ENCODE measurements at places on chromosomes 12 and 14.

DNA sequence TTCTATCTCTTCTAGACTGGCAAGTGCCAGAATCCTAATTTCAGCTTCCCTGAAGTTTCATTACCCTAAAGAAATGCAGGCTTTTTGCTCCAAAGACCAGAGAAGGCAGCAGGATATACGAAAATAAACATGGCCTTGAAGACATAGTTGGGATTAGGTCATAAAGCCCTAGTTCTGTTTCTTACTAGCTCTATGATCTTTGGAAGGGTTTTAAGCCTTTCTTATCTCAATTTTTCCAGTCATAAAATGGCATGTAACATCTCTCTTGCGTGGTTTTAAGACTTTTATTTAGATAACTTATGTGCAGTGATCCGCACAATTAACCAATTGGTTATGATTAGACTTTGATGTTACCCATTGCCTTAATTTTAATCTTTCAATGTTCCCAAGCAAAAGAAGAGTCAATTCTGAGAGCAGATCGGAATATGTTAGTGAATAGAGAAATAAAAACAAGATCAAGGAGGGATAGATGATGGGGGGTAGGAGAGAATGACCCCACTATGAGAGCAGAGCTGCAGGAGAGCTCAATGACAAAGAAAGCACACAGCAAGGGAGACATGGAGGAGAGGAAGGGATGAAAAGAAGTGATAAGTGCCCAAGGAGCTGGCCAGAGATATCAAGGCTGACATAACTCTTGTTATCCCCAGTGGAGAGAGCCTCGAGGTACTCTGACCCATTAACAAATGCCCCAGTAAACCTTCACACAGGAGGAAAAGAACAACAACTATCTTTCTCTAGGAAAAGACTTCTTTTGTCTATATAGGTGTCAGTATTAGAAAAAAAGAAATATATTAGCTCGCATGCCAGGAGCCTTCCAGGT lies 53.0 kb upstream of the ANP32D start:
- DNase-seq = no peak

DNA sequence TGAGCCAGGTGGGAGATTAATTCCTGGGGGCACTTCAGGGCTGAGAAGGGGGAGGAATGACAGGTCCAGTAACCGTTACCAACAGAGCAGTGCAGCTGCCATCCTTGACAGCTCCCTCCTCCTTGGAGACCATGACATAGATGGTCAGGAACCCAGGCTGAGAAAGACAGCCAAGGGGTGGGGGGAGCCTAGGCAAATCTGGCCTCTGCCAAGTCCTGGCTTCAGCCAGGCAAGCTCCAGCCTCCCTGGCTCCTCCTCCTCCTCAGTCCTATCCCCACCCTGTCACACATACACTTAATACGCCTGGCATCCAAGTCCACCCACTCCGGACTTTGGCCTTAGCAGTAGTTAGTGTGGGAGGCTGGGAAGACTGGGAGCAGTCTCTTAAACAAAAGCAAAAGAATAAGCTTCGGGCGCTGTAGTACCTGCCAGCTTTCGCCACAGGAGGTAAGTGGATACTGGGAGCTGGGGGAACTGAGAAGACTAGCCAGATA lies at the start of gene RDH5:
TSS of gene RDH5 (plus strand) at position 323 of the 494 bp plus-strand sequence. CDS start 792 bp downstream, outside the sequence.
- no peak for DNase-seq

- DNase-seq = no peak
These were observed 136.6 kb downstream of the C12orf75 start for GRCh38 chr12:105466901-105467598.

- DNase-seq = no peak
These were observed 501.0 kb downstream of the RERGL start for GRCh38 chr12:17588968-17589367.

- DNase-seq = no peak
These were observed 49.3 kb downstream of the ACTN1 start for GRCh38 chr14:68929623-68930307.

DNA sequence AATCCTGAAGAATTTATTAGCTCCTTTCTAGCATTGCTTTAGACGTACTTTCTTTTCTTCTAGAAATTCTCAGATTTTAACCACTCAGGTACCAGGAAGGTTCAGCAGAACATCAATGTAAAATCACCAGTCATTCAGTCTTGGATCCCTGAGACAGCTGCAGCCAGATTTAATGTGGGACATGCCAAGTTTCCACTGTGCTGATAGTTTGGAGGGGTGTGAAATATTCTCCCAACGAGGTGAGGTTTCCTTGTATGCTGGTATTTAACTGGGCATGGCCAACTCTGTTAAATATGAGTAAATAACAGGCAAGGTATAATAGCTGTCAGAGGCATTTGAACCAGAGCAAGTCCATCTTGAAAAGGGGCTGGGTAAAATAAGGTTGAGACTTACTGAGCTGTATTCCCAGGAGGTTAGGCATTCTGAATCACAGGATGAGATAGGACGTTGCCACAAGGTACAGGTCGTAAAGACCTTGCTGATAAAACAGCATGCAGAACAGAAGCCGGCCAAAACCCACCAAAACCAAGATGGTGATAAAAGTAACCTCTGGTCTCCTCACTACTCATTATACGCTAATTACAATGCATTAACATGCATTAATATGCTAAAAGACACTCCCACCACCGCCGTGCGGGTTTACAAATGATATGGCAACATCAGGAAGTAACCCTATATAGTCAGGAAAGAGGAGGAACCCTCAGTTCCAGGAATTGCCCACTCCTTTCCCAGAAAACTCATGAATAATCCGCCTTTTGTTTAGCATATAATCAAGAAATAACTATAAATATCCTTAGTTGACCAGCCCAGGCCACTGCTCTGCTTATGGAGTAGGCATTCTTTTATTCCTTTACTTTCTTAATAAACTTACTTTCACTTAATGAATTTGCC lies 75.2 kb upstream of the RASSF8 start:
- DNase-seq = no peak

DNA sequence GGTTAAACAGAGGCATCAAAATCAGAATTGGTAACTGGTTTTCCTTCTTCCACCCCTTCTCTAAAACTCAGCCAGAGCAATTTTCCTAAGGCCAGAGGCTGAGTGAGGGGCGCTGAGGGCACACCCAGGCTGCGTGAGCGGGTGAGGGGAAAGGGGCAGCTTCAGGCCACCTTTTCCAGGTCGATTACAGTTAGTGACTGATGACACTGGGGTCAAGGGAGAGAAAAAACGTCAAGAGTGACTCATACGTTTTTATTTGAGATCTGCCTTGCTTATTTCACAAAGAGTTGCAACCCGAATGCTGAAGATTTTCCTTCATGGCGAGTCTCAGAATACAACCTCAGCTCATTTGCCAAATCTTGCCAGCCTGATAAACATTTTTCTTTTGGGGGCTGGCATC lies 46.7 kb upstream of the EVL start:
- no peak for DNase-seq

- no peak for DNase-seq
These were observed 961 bp downstream of the CMAS start for GRCh38 chr12:22046968-22047390.

DNA sequence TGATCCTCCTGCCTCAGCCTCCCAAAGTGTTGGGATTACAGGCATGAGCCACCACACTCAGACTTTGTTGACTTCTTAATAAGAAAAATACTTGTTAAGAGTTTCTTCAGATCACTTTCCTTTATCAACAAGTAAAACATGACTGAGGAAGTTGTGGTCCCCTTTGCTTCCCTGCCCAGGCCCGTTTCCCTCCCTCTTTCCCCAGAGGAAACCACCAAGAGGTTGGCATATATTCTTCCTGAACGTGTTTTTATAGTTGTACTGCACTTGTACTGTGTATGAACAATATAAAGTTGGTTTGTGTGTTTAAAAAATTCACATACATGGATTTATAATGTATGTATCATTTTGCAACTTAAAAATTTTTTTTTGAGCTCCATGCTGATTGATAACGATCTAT lies 28.4 kb downstream of the PTPN11 start:
- no peak for DNase-seq

- no peak for DNase-seq
These were observed 197.6 kb downstream of the AACS start for GRCh38 chr12:125262851-125263250.

DNA sequence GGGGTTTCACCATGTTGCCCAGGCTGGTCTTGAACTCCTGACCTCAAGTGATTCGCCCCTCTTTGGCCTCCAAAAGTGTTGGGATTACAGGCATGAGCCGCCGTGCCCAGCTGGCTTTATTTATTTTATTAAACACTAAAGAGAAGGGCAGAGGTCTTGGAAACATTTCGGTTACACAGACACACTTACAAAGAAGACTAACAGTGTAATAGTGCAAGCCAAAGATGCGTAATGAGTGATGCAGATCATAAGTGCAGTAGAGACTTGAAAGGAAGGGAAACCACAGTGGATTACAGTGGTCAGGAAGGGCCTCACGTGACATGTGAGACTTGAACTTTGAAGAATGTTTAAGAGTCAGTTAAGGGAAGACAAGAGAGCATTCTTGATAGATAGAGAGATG lies 33.9 kb upstream of the CDK17 start:
- DNase-seq = peak; percentile 20

GRCh38 chr14:71212683-71213107 lies 305.4 kb downstream of the PCNX1 start:
- no peak for DNase-seq

DNA sequence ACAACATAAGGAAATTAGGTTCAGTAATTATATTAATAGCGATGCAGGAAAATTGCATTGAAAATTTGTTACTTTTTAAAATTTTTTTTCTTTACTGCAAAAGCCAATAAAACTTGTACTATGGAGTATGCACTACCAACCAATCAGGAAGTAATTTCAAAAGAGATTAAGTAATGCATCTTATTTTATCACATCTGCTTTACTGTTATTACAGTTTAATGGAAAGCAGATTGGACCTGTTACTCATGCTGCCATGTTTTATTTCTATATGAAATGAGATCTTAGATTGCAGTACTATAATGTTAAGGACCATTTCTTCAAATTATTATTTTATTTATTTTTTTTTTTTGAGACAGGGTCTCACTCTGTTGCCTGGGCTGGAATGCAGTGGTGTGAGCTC lies 1.7 kb upstream of the STRN3 start:
- no peak for DNase-seq

DNA sequence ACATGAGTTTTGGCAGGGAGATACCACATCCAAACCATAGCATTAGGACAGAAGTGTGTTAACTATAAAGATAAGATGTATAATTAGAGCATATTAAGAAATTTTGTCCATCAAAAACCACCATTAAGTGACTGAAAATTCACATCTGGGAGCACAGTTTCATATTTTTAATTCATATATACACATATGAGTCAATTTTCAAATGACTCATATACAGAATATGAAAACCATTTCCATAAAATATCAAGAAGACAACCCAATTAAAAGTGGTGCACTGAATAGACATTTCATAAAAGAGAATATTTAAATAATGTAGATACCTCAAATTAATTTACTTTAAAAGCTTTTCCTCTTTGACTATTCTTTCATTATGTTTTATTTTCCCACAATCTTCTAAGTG lies 25.3 kb downstream of the MUCL1 start:
- DNase-seq = no peak

DNA sequence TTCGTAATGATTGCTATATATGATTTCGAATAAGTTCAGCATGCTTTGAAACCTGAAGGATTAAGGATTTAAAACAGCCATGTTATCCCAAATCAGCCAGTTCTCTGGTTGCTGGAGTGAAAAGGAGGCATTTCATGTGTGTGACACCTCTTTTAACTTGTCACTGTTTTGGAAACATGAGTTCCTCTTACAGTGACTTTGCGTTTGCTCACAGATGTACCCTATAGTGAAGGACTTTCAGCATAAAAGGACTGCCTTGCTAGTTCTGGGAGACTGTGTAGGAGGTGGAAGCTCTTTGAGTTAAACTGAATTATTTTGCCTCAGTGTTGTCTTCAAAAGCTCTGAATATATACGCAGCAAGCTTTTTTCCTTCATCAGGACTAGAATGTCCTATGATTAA lies 7.6 kb downstream of the RNASE11 start:
- no peak for DNase-seq

- no peak for DNase-seq
These were observed 463.6 kb downstream of the NRXN3 start for GRCh38 chr14:78633752-78634151.

GRCh38 chr12:104347374-104348075 lies 44.0 kb downstream of the EID3 start:
- no peak for DNase-seq

GRCh38 chr12:55955344-55955743 lies 10.5 kb downstream of the PMEL start:
- no peak for DNase-seq

GRCh38 chr14:103619057-103619456 lies 10.0 kb upstream of the KLC1 start:
- no peak for DNase-seq

- no peak for DNase-seq
These were observed 6.7 kb upstream of the VCPKMT start for GRCh38 chr14:50123062-50123461.

- DNase-seq = no peak
These were observed 11.9 kb downstream of the NUP37 start for GRCh38 chr12:102107970-102108369.

GRCh38 chr12:28415755-28416154 lies 225.5 kb downstream of the CCDC91 start:
- no peak for DNase-seq

DNA sequence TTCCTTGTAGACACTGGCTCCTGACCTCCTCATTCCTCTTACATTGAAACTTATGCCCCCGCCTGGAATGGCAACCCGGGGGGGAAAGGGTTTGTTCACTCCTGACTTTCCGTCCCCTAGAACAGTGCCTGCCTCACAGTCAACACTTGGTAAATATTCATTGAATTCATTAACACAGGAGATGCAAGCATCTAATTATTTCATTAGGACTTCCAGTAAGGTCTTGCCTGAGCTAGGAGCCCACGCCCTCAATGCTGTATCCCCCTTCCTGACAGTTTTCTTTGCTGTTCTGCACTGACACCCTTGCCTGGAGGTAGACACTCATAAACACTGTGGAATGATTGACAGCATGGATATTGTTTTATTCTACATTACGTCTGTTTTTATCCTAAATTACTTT lies 49.3 kb upstream of the CHST11 start:
- DNase-seq = no peak

GRCh38 chr12:26754148-26754547 lies 78.8 kb downstream of the ITPR2 start:
- no peak for DNase-seq

- peak; percentile 75 for DNase-seq
These were observed at the start of gene CISTR for GRCh38 chr12:53751336-53752191. TSS of gene CISTR (minus strand) at chr12:53751979.

DNA sequence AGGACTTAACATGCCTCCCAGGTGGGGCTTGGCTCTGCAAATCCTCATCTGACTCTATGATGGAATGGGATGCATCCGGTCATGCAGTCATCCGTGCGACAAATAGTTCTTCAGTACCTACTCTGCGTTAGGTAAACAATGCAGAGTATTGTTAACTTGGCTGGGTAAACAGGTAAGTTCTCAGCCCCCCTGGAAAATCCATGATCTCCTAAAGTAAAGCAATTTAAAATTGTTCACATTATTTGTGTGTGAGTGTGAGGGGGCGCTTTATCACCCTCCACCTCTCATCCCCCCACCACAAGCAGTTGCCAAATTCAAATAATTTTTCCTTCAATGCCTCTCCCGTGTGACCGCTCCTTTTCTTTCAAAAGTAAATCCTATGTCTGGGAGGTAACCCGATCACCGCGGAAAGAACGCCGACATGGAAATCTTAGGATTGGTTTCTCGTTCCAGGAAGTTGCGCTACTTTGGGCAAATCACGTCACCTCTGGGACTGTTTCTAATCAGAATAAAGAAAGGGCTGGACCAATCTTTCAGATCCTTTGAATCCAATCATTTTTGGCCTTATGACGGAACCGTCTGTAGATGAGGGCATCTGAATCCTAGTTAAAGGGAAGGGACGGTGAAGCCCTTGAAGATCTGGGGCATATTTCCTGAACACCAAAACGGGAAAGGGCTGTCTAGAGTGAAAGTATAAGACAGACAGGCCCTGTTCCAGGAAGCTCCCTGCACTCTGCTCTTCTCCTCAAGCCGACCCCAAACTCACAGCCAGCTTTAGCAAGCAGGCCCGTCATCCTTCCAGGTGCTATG lies 44.0 kb upstream of the SINHCAF start:
- DNase-seq = no peak
